Amniotic stem cell (primary cell): ENCODE measurements at places on chromosomes 12 and 14.

- DNase-seq: no peak
These were observed 98.4 kb downstream of the C12orf75 start for GRCh38 chr12:105428793-105429395.

DNA sequence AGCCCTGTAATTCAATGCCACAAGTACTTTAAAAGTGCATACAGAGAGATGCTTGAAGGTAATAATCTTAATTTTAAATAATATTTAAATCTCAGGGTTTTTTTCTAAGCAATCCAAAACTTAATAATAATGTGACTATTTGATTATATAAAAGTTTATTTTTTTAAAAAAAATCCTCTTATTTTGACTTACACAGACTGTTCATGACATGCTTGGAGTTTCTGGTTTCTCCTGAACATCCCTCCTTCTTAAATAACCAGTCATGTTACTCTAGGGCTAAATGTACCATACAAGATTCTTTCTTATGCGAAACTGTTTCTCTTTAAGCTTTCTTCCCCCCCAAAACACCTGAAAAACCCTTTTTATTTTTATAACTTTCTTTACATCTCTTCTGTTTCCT, 58.2 kb upstream of the SLC2A13 start:
- no peak for DNase-seq

GRCh38 chr12:3732901-3733300, 20.0 kb downstream of the CRACR2A start:
- DNase-seq: no peak

DNA sequence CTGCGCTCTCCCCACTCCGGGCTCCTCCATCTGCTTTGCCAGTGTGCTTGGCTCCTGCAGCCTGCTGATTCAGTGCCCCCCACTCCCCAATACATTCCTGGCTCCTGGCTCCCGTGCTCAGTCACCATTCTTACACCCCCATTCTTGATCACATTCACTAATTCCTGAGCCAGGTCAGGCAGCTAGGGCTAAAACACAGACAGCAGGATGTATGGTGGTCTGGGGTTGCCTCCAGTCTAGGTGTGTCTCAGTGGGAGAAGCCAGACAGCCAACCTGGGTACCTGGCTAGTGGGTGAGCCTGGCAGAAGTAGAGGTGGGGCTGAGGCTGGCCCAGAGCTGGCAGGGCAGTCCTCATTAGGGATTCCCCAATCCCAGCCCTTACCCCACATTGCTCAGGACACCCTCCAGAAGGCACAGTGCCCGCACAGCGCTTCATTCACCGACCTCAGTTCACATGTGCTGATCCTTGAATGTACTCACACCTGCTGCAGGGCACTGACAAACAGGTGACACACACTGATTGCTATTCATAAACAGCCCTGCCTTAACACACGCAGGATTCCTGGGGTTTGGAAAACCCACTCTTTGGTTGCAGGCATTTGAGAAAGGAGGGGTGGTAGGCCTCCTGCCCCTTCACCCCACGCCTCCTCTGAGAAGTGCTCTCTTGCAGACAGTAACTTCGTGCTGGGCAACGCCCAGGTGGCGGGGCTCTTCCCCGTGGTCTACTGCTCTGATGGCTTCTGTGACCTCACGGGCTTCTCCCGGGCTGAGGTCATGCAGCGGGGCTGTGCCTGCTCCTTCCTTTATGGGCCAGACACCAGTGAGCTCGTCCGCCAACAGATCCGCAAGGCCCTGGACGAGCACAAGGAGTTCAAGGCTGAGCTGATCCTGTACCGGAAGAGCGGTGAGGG, 1.7 kb downstream of the KCNH3 start:
- no peak for DNase-seq

DNA sequence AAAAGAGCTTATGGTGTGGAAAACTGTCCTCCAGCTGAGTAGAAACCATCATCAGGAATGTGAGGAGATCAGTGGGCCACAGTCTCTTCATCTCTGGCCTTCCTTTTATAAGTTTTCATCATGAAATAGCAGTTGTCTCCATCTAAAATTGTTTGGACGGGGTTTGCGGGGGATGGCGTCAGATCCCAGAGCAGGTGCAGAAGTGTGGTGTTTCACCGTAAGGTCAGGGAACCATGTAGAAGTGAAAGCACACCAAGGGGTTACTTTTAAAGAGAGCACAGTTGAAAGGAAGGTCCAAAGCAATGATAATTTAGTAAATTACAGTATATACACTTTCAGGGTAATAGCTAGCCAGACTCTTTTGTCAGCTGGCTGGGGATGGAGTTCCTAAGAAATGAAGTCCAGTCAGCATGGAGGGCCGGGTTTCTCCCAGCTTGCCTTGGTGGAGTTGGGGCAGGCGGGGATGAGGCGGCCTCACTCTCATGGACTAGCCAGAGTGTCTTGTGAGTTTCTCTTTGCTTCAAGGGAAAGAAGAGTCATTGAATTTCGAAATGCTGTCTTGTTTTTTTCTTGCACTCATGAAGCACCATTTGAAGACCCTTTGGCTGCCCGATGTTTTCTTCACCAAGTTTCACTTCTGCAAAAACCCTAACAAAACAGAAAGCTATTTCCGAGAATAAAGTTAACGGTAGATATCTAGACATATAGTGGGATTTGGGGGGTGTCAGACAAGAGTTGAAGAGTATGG, 100.6 kb downstream of the ETV6 start:
- no peak for DNase-seq

- no peak for DNase-seq
These were observed 1.6 kb downstream of the ABCB9 start for GRCh38 chr12:122964439-122965257.

GRCh38 chr14:75049136-75049535, 2.1 kb downstream of the MLH3 start:
- DNase-seq: no peak

DNA sequence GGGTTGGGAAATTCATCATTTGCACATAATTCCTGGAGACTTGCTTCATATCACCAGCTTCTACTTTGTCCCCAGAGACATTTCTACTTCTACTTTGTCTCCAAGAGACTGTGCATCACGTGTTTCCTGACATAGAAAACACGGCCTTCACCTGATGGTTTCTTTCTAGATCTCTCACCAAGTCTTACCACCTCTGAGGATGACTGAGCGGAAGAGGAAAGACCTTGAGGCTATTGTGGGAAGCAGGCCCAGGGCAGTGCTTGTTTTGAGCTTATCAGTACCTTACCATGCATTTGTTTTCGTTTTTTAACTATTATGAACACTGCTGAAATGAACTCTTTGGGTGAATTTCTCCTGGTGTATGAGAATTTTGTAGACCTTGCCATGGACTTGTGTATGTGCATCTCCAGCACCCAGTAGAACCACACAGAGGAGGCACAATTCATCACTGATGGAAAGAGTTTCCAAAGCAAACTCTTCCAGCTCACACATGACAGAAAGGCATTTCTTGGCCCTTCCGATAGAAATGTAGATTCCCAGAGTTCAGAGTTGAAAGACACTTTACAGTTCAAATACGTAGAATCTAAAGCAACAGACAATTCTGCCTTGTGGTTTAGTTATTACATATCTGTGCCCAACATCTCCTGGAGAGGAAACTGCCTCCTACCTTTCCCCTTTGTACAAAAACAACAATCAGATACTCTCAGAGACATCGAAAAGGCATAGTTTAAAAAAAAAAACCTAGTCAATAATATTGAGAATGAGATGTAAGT, 434.7 kb downstream of the FUT8 start:
- no peak for DNase-seq

DNA sequence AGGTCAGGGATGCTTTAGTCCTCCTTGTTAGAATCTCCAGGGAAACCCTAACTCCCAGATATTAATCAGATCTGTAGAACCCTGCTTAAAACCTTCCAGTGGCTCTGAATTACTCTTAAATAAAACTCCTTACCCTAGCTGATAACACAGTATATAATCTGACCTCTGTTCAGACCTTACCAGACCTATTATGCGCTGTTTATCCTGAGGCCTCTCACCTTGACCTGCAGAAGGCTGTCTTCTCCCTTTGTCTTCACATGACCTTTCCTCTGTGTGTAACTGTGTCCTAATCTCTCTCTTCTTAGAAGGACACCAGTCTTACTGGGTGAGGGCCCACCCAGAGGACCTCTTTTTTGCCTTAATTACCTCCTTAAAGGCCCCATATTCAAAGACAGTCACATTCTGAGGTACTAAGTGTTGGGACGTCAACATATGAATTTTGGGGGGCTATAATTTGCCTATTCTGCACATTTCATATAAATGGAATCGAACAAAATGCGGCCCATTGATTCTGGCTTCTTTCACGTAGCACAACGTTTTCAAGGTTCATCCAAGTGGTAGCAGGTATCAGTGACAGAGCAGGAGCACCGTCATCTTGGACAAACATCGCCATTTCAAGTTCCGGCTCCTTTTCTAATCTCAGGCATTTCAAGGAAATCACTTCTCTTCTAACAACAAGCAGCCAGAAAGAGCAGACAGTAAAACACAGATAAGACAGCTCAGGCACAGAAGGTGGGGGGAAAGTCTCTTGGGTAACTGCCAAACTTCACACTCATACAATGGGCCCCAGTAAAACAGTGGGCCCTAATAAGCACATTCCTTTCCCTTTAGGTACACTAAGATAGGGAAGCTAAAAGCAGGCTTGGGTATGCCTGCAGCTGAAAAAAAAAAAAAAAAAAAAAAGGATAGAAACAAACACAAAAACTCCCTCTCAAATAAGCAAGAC, 200.2 kb upstream of the NUDT4 start:
- DNase-seq: no peak

GRCh38 chr12:104472748-104473147, 16.0 kb downstream of the CHST11 start:
- no peak for DNase-seq

GRCh38 chr12:125187148-125187745, 122.0 kb downstream of the AACS start:
- DNase-seq: no peak

DNA sequence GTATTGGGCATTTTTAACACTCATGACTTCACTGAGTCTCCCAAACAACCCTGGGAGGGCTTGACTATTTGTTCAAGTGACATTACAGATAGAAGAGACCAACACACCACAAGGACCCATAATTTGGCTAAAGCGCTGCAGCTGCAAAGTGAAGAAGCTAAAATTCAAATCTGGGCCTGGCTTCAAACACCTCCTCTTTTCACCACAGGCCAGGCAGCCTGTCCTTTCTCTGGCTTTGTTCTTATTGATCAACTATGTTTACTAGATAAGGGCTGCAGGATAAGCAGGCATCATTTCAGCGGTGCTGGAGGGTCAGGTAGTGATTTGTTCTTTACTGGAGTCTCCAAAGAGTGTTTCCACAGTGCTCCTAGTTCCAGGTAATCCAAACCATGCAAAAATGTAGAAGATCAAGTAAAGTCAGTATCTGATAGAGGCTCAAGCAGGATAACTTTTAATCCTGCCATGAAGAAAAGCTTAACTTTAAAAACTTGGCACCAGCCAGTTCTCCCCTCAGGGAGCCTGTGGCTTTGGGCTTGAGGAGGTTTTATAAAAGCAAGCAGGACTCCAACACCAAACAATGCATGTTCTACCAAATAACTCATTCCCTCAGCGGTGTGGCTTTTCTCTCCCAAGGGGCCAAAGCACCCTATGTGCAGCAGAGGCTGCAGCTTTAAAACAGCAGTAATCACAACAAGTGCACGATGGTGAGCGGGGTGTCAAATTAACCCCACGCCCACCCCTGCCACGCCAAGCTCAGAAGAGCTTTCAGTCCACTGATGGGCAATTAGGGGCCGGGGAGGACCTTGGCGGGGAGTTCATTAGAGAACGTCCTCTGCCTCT, 16.8 kb downstream of the CLMN start:
- DNase-seq: no peak

GRCh38 chr14:73293782-73294781, 56.8 kb downstream of the PAPLN start:
- no peak for DNase-seq
